Mucosa of gallbladder (tissue), 1 donor: ENCODE measurements at places on chromosomes 4 and X.
A peak's percentile ranks its signal among the peaks of the same experiment; 100 is the strongest.

- DNase-seq: no peak
Measured at GRCh38 chrX:32987142-32987541, 224.2 kb downstream of the DMD start.

- DNase-seq: no peak
Measured at GRCh38 chr4:42122237-42122636, 30.2 kb downstream of the BEND4 start.

GRCh38 chr4:124797223-124797622, 84.7 kb upstream of the ANKRD50 start:
- DNase-seq: no peak

GRCh38 chrX:21870494-21870893, 14.7 kb downstream of the YY2 start:
- no peak for DNase-seq

DNA sequence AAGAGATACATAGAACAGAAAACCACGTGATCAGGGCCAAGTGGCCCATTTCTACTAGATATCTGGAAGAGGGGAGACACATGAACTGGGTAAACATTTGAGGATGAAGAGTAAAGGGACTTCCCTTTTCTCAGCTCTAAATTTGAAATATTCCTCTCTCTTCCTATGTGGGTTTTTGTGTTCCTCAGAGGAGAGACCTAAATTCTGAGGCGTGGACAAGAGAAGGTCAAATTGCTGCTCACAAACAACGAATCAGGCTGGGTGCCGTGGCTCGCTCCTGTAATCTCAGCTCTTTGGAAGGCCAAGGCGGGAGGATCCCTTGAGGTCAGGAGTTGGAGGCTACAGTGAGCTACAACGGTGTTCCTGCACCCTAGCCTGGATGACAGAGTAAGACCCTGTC, 216.0 kb downstream of the PTTG2 start:
- DNase-seq: no peak

- DNase-seq: peak; percentile 77
Measured at GRCh38 chr4:105624530-105624929, 72.1 kb downstream of the ARHGEF38 start.

GRCh38 chr4:187679450-187679849, 316.1 kb upstream of the ZFP42 start:
- DNase-seq: no peak

DNA sequence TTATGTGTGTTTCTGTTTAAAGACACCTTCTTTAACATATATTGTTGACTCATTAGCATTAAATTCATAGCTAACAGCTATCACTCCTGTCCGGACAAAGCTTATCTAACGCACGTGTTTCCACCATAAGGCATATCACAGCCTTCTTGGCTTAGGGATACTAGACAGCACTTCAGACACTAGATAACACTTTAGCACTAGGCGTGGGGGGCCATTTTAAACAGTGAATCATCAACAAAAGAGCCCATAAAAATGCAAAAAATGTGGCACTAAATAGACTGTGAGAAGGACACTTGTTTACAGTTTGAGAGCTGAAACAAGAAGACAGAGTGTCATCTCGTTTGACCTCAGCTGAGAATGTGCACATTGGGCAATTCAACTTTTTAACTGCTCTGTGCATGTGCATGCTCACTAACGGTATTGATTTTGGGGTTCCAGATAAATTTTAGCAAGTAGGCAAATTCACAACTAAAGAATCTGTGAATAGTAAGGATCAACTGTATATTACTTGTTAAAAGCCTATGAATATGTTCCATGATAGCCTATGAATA, 58.9 kb upstream of the RAI2 start:
- DNase-seq: no peak

GRCh38 chrX:19382555-19383145, 38.9 kb downstream of the PDHA1 start:
- DNase-seq: peak; percentile 21
